ENCODE measurements at places on chromosomes 16 and 17.

DNA sequence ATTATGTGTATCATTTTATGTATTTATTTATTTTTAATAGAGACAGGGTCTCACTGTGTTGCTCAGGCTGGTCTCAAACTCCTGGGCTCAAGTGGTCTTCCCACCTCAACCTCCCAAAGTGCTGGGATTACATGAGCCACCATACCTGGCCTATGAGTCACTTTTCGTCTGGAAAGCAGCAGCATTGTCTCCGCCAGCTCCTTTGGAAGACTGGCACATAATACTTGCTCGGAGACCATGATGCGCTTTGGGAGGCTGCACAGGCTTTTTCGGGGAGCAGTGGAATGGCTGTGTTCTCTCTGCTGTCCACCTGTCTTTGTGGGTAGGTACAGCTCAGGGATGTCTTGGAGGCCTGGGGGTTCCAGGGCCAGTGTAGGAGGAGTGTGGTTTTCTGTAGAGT is 102.2 kb downstream of the AATF start:
- DNase-seq = no peak

GRCh38 chr16:56347166-56347565 is 78.2 kb downstream of the AMFR start:
- no peak for DNase-seq

GRCh38 chr16:48323783-48324775 is 61.1 kb downstream of the SIAH1 start:
- no peak for DNase-seq

- no peak for DNase-seq
Measured at GRCh38 chr16:397135-397661, at the start of gene NME4. Gene NME4 (plus strand): TSS chr16:397199. CDS start chr16:397223, 24 bp downstream.

- DNase-seq = no peak
Measured at GRCh38 chr17:26766743-26767142, 527.2 kb upstream of the WSB1 start.

GRCh38 chr17:17552351-17553216 is 38.9 kb downstream of the PEMT start:
- no peak for DNase-seq

DNA sequence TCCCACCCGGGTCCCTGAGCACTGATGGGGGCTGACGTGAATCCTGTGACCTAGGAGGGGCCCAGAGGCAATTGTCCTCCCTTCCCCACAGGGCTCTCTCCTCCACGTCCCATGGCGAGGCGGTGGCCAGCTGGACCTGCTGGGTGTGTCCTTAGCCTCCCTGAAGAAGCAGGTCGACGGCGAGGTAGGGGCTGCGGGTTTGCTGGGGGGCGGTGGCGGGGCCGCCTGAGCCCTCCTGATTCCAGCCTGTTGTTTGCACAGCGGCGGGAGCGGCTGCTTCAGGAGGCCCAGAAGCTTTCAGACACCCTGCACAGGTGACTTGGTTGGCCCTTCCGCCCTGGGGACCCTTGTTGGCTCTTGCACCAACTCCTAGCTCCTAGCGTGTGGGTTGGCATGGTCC is 1.7 kb downstream of the CHTF18 start:
- no peak for DNase-seq

- DNase-seq = no peak
Measured at GRCh38 chr16:12781777-12782176, 21.9 kb downstream of the CPPED1 start.

GRCh38 chr17:63138713-63139112 is 172.7 kb downstream of the TANC2 start:
- no peak for DNase-seq

GRCh38 chr16:76277460-76278030 is 344 bp downstream of the CNTNAP4 start:
- no peak for DNase-seq

GRCh38 chr17:66970140-66970539 is 5.6 kb downstream of the CACNG4 start:
- no peak for DNase-seq

DNA sequence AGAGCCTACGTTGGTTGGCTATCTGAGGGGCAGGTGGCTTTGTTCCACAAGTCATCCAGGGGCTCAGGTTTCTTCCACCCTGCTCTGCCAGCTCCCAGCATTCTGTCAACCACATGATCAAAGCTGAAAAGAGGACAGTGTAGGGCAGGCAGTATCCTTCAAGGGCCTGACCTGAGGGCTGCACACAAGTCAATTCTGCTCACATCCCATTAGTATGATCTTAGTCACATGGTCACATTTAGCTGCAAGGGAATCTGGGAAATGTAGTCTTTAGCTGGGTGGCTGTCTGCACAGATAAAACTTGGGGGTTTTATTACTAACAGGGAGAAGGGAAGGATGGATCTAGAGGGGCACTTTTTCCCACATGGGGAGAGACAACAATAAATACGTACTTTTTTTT is 97.3 kb downstream of the SALL1 start:
- DNase-seq = no peak

DNA sequence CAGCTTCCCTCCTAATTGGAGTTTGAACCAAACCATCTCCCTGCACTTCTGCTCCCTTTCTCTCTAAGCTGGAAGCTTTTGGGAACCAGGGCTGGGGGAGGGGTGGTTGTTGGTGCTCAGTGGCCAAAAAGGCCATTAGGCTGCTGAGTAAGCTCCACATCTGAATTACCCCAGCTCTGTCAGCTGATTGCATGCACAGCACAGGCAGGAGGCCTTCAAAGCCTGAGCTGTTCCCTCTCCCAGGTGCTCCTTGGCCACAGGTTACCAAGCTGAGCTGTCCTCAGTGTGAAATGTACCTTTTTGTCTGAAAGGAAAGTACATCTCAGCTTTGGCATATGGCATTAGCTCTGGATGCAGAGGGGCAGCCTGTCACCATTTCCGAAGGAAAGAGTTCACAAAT is 6.2 kb upstream of the TBKBP1 start:
- DNase-seq = no peak

DNA sequence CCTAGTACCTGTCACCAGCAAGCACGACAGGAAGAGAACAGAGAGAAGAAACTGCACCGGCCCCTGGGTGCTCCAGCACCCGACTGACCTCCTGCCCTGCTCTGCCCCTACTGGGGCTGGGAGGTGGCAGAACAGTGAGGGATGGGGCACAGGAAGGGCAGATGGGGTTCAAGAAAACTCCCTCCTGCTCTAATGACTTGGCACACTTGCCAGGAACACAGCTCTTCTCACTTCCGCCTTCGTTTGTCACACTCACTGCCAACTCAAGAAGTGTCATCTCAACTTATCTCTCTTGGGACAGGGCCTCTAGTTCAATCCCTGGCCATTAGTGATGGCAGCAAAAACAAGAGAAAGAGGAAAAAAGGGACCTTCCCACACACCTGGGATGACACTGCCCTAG is 42.7 kb upstream of the ICAM2 start:
- DNase-seq = no peak

GRCh38 chr17:39304188-39304587 is 78.4 kb upstream of the STAC2 start:
- DNase-seq = no peak

DNA sequence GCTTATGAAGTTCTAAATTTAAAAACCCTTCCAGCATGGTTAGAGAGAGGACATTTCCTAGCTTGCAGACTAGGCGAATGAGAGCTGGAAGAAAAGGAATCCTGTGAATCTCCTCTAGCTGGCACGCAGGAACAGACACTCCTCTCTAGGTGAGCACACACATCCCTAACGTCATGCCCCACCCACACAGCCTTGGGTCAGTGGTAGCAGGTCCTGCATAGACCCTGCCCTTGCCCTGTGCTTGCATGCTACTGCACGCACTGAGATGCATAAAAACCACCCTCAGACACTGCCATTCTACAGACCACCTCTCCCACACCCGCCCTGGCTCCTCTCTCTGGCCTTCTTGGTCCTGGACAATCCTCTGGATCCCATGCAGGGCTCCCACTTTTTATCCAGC is 23.5 kb downstream of the CES1 start:
- DNase-seq = no peak

GRCh38 chr17:35786941-35787432 is 8.5 kb downstream of the MMP28 start:
- no peak for DNase-seq

DNA sequence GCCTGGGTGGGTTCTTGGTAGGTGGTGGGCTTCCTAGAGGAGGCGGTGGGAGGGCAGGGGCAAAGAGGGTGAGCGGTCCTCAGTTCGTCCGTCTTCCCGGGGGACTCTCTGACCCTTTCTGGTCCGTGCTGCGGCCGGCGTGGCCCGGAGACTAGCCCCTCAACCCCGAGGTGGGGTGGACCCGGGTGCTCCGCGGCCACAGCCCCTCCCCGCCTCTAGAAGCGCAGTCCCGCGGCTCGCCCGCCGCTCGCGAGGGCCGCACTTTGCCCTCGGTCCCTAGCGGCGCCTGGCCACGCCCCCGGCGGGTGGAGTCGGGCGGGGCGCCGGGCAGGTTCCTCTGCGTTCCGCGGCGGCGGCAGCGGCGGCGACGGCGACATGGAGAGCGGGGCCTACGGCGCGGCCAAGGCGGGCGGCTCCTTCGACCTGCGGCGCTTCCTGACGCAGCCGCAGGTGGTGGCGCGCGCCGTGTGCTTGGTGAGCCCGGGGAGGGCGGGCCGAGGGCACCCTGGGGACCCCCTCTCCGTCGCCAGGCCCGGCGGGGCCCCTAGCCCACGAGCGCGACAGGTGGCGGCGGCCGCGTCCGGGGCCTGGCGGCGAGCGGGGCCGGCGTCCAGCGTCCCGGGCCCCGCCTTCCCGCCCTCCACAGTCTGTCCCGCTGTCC is at the start of gene SYNGR2:
TSS of gene SYNGR2 (plus strand) at position 340 of the 661 bp plus-strand sequence. CDS start at position 376, 36 bp downstream.
- no peak for DNase-seq

DNA sequence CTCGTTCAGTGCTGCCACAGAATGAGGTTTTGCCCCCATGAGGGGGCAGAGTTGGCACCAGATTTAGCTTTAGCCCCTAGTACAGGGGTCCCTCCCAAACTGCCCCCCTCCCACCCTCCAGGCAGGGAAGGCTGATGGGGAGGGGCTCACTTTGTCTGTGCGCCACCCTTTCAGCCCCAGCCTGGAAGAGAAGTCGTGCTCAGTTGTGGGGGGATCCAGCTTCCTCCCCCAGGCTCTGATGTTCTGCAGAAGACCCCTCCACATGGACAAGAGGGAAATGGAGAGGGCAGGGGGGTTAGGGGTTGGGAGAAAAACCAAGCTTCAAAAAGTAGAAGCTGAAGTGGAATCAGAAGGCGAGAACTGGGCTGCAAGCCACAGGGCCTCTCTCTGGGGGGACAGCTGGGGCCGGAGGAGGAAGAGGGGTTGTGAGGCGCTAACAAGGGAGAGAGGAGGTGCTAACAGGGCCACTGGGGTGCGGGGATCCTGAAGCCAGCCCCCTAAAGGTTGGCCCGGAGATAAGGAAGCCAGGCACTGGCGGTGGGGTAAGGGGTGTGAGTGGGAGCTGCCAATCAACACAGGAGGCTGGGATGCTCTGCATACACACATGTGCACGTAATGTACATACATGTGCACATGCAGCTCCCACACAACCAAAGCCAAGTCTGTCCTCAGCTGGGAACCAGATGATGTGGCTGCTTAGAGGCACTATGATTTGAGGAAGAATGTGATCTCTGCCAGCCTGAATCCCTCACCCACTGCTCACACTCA is 7.0 kb upstream of the TMEM92 start:
- DNase-seq = no peak

- DNase-seq = no peak
Measured at GRCh38 chr17:4604111-4604644, 19.8 kb downstream of the SMTNL2 start.

DNA sequence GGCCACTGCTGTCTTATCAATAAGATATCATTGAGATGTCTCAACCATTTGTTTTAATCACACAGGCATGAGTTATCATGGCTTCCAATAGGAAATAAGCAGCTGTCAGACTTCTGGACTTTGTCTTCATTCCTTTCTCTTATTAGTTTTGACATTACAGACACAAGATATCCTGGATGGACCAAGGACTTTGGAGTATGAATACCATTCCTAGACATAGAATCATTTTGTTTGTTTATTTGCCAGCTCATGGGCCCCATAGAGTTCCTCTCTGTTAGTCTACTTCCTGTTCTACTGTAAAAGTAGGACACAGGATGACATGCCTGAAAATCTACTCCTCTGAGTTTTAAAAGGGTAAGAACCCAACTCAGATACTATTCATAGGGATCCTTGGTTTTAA is 77.7 kb upstream of the KCNJ16 start:
- no peak for DNase-seq

DNA sequence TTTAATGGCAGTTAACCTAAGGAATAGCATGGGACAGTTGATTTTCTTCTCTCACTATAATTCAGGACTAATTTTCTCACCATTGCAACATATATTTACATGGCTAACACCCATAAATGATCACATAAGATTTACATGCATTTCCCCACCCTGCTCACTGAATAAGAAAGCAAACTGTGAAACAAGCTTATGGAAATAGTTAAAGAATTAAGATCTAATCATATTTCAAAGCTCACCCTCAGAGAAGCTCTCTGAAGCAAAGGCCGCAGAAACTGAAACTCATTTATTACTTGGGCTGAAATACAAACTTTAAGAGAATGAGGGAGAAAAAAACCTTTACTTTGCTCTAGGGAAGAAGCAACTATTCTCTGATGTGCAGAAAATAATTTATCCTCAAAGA is 218.7 kb upstream of the AXIN2 start:
- no peak for DNase-seq

Data from epithelial cell of proximal tubule (primary cell).